Stimulated activated CD8-positive, alpha-beta memory T cell treated with anti-CD3 and anti-CD28 coated beads, Interleukin-2, amount 100 ng/mL, for 48 hours (primary cell): ENCODE measurements at places on chromosomes 7 and 10.

DNA sequence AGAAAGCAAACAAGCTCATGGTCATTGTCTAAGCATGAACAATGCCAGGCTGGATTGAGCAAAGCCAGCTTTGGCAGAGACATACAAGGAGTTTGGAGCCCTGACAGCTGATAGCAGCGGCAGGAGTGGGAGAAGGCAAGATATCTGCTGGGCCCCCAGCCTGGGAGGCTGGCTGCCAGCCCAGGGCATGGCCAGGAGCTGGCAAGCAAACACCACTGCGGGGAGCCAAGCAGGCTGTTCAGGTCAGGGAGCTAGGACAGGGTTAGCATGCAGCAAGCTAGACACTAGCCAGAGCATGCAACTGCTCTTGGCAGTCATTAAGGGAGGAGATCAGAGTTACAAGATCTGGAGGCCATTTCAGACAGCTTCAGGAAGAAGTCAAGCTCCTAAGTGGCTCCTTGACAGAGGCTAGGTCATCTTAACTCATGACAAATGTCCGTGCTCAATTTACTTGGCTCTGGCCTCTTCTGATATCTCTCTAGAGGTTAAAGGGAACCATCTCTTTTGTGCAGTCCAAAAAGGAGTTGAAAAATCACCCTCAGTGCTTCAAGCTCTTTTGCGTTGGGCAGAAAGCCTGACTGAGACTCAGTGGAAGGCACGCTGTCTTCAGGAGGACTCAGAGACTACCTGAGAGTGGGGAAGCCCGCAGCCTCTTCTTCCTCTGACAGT, 436.8 kb upstream of the C7orf33 start:
- DNase-seq, result no peak

- no peak for DNase-seq
Measured at GRCh38 chr7:3649250-3649649, 348.2 kb downstream of the SDK1 start.

- no peak for DNase-seq
Measured at GRCh38 chr10:29370097-29371092, 81.5 kb downstream of the LYZL1 start.

GRCh38 chr10:123648595-123648994, 17.6 kb upstream of the GPR26 start:
- DNase-seq, result no peak
